ENCODE measurements at places on chromosomes 2 and 18.

GRCh38 chr2:182240862-182241371, 185.9 kb downstream of the PDE1A start:
- peak; percentile 60 for DNase-seq

DNA sequence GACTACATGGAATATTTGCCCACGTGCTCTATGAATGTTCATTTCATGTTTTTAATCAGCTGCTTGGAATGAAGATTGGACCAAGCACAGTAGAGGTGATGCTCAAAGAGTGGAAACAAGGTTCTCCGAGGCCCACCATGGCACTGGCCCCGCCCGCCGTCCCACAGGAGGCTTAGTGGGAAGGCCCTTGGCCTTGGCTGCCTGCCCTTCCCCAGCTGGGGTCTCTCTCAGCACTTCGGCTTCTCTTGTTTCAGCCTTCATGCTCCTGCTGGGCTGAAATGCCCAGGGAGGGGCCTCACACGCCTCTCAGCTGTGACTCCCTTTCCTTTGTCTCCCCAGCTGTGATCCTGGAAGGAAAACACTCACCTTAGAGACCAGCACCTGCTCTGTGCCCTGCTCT, 833.2 kb downstream of the GALR1 start:
- DNase-seq: no peak

- DNase-seq: no peak
Measured at GRCh38 chr2:127053731-127054603, 53.0 kb downstream of the BIN1 start.

- DNase-seq: no peak
Measured at GRCh38 chr2:116935097-116935814, 879.2 kb upstream of the DDX18 start.

DNA sequence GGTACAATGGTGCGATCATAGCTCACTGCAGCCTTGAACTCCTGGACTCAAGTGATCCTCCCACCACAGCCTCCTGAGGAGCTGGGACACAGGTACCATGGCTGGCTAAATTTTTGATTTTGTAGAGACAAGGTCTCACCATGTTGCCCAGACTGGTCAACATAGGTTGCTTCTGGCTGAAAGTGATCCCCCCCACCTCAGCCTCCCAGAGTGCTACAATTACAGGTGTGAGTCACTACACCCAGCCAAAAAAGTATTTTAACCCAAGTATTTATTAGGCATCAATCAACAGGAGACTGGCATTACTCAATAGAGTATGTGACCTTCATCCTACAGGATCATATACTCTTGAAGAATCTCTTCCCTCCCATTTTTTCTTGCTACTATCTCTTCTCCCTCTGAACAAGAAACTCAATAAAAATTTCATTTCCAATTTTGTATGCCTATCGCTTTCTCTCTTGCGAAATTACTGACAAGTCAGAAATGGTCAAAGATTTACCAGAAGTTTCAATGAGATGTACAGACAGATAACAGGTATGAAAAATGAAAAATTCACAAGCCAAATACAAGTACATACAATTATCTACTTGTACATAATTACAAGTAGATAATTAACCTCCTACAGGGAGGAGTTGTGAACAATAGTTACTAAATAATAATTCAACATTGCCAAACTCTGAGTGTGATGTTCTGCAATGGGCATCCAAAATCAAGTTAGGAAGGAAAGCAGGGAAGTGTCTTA, 34.9 kb upstream of the CCNT2 start:
- no peak for DNase-seq

DNA sequence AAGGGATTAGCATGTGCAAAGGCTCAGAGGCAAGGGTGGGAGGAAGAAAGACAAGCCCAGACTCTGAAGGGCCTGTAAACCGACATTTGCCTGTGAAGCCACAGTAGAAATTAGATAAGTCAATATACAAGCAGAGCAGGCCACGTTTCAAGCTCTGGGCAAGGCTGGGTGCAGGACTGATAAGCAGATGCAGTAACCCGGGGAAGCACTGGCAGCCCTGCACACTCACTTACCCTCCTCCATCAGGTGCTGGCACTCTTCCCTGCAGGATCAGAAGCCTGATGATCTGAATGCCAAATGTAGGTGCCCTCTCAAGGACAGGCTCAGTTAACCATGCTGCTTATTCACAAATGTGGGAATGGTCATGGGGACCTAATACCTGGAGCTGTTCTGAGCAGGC, 46.3 kb upstream of the RAB12 start:
- DNase-seq: no peak

- no peak for DNase-seq
Measured at GRCh38 chr18:12308386-12309100, 502 bp downstream of the TUBB6 start.

DNA sequence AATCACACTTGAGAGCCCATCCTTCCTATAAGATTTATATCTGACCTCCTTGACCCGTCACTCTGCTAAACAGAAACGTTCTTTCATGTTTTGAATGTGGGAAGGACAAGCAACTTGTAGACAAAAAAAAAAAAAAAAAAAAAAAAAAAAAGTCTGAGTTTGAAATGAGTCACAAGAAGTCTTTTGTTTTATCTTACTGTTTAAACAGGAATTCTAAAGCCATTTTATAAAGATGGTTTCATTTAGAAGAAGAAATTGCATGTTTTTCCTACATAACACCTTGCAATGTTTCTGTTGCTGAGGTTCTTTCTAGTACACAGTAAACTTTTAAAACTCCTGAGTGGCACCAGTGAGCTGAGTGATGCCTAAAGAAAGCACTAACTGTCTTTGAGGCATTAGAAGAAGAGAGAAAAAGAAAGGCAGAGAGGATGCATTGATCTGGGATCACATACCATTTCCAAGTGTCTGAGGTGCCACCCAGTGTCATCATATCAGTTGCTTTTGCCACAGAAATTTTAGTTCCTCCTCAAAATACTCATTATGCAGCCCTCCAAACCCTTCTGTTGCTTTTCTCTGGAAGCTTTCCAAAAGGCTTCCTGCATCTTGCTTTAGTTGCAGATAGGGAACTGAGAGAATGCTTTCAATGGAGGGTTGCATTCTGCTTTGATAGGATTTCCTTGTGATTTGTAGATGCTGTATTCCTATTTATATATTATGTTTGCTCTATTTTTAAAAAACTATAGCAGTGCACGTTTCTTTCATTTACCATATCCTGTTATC, 69.1 kb downstream of the ACVR2A start:
- DNase-seq: no peak

GRCh38 chr2:200130762-200131166, 175.4 kb downstream of the MAIP1 start:
- no peak for DNase-seq

- DNase-seq: no peak
Measured at GRCh38 chr18:22822024-22822423, 111.1 kb upstream of the RBBP8 start.

- DNase-seq: no peak
Measured at GRCh38 chr2:223854741-223855140, 17.4 kb upstream of the AP1S3 start.

GRCh38 chr2:216754336-216754735, 59.0 kb upstream of the IGFBP5 start:
- DNase-seq: no peak

DNA sequence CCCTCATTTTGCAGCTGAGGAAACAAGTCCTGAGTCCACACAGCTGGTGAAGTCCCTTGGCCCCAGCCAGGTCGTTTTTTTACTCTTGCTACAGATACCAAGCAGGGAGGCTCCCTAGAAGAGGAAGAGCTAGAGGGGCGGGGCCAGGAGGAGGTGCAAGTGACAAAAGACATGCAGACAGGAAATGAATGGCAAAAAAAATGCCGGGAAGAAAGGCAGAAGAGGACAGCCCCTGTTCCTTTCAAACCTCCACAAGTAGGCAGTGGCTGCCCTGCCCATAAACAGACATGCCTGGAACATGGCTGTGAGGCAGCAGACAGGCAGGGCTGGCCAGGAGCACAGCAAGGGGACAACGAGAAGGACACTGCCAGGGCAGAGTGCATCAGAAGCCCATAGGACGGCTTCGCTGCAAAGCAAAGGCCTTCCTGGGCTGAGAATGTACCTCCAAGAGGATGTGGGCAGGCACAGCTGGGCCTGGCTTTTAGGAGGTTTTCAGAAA, 108.7 kb downstream of the ZBTB7C start:
- peak; percentile 90 for DNase-seq

DNA sequence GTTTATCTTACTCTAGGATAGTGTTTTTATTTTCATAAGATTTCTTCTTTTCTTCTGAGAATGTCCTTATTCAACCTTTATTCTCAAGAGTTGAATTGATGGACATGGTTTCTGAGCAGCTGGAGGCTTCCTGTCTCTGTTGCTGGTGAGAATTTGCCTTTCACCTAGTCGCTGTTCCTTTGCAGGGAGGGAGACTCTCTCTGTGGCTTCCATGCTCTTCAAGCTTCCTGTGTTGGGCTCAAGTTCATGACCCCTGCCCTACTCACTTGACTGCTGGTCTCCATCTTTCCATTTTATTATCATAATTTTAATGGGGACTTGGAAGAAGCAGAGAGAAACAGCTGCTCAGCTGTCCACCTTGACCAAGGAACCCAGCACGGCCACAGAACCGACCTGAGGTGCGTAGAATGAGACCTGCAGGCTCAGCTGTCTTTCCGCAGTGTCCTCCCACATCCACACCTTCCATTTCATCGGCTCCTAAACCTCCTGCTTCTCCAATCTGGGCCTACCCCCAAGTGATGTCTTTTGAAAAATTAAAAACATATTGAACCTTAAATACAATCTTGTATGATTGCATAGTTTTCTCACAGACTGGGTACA, 24.2 kb downstream of the TMEM18 start:
- DNase-seq: no peak

DNA sequence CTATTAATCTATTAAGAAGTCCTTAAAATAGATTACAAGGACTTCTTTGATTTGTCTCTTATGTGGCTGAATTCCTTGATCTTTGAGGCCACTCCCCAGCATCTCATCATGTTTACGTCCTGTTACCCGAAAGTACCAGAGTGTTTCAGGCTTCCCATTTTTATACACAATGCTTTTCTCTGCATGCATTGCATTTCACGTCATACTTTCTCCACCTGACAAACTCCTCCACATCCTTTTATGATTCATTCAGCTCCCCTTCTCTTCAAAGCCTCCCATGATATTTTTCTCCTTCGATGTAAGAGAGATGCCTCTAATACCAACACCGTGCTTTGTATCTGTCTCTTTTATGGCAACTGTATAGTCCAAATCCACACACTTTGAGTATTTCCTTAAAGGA, 379.0 kb upstream of the CRIM1 start:
- DNase-seq: no peak

DNA sequence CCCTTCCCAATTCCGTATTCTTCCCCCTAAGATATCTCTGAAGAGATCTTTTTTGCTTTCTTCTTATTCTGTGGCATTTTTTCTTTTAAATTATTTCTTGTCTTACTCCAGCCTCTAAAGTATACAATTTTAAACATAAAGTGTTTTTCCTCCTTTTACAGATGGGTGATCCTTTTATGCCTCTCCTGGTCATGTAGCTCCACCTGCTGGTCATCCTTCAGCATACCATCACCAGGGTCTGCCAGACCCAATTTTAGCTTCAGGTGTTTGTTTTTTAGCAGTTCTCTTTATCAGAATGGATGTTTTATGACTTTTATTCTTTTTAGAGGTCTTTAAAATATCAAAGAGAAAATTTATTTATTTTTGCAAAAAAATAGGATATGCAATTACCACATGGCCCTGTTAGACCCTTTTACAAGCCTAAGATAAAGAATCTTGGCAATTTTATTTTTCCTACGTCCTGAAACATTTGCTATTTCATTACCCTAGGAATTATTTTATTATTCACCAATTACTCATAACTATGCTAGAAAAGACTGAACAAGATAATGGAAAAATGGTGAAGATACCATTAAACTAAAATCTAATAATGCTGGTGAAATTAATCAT, 55.5 kb downstream of the PIGN start:
- DNase-seq: peak; percentile 30

DNA sequence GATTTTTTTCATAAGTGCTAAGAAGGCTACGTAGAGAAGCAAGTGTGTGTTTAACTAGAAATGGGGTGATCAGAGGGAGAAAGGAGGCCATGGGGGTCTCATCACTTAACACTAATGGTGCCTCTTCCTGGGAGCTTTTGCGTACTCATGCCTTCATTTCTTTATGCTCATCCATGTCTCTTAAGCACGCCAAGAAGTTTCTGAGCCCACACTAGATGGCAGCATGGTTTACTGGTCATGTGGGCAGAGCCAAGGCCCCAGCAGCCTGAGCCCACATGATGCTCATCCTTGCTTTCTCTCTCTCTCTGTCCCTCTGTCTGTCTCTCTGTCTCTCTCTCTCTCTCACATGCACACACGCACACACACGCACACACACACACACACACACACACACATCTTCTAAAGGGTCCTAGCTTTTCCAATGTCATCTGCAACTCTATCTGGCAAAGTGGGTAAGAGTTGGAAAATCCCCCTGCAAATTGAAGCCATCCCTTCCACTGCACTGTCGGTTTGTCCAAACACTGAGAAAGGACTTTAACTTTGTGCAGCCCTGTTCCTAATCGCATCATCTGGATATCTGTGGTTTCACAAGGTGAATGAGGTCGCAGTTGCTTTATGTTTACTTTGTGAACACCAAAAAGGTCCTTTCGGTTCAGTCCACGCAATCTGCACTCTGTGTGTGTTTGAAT, 137.1 kb upstream of the CCDC68 start:
- DNase-seq: peak; percentile 23

DNA sequence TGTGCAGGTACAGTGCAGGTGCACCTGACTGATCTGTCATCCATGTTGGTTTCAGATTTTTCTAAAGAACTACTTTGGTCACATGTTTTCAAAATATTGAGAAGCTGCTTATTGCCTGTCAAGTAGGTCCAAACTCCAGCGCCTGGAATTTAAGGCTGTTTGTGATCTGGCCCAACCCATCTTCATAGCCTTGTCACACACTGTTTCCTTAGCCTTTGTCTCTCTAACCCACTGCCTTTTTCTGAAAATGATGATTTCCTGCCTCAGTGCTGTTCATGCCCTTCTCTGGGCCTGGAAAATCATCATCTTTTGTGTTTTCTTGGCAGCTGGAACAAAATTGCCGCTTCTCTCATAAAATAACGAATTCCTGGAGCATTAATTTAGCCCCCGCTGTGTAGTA, 7.2 kb downstream of the LIMS1 start:
- no peak for DNase-seq

DNA sequence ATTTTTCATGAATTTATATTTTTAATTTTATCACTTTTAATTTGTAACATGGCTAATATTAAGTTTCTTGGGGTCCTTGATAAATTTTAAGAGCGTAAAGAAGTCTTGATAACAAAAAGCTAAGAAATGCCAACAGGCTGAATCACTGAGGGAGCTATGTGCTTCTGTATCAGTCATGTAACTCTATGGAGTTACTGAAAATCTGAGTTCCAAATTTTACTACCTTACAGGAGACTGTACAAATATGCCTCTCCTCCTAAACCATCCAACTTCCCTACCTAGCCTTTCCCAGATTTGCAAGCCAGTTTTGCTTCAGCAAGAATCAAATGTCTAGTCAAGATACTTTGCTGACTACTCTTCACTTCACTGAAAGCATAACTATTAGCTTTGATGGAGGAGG, 35.7 kb downstream of the FEZ2 start:
- DNase-seq: no peak

DNA sequence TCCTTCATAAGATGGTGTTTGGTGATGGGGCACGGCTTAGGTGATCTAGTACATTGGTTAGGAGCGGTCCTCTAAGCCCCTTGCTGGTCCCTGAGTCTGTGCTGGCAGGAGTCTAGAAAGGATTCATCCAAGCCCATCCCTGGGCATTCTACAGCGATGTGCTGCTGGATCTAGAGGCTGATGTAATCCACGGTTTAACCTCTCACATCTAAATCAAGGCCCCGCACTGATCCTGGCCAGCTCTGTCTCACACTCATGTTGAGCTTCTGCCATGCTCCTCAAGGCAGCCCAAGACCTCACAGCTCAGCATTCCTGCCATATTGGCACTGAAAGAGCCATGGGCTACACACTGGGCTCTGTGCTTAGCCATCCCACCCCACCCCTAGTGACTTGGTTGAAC, 664.8 kb downstream of the STK39 start:
- no peak for DNase-seq
